ENCODE measurements at places on chromosomes 6 and 20.
A peak's percentile ranks its signal among the peaks of the same experiment; 100 is the strongest.

DNA sequence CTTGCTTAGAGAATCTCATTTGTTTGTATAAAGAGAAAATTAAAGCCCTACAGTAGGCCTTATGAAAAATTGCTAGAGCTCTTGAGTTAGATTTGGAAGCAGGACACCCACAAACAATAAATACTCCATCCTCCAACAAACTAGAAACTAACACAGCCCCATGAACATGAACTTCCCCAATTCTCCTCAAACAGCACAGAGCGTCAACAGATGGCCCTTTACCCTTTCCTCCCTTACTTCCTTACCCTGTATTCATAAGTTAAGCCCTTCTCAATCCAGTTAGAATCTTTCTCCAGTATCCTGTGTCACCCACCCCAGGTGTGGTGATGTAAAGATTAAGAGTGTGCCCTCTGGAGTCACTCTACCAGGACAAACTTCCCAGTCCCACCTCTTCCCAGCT, 113.7 kb downstream of the UNC5CL start:
- peaks cover 16% of the 10 kb centered on the region for H3K27me3 ChIP-seq
- H3K36me3 ChIP-seq: no peaks in the 10 kb centered on the region
- no peak overlapping the region for H3K27ac ChIP-seq
- H3K4me1 ChIP-seq: peaks cover 7% of the 10 kb centered on the region
- H3K4me3 ChIP-seq: no peak overlapping the region

GRCh38 chr6:128600397-128600951, 80.1 kb upstream of the PTPRK start:
- H3K4me3 ChIP-seq: peak overlapping the region; percentile 9
- DNase-seq: peak; percentile 96
- H3K36me3 ChIP-seq: no peaks in the 10 kb centered on the region
- H3K27me3 ChIP-seq: no peaks in the 10 kb centered on the region
- H3K27ac ChIP-seq: peak overlapping the region; percentile 88

GRCh38 chr6:4381381-4381780, 246.0 kb upstream of the ECI2 start:
- H3K27me3 ChIP-seq: no peaks in the 10 kb centered on the region
- no peak overlapping the region for H3K27ac ChIP-seq
- peak; percentile 46 for DNase-seq
- no peak overlapping the region for H3K4me3 ChIP-seq

GRCh38 chr20:11195169-11195568, 521.4 kb upstream of the JAG1 start:
- H3K36me3 ChIP-seq: no peaks in the 10 kb centered on the region
- H3K4me3 ChIP-seq: no peak overlapping the region
- H3K27me3 ChIP-seq: no peaks in the 10 kb centered on the region
- H3K4me1 ChIP-seq: peaks cover 13% of the 10 kb centered on the region

GRCh38 chr6:84853901-84854300, 89.5 kb upstream of the TBX18 start:
- H3K27me3 ChIP-seq: no peaks in the 10 kb centered on the region
- H3K36me3 ChIP-seq: no peaks in the 10 kb centered on the region
- no peak overlapping the region for H3K27ac ChIP-seq
- H3K4me3 ChIP-seq: no peak overlapping the region
- no peaks in the 10 kb centered on the region for H3K4me1 ChIP-seq

DNA sequence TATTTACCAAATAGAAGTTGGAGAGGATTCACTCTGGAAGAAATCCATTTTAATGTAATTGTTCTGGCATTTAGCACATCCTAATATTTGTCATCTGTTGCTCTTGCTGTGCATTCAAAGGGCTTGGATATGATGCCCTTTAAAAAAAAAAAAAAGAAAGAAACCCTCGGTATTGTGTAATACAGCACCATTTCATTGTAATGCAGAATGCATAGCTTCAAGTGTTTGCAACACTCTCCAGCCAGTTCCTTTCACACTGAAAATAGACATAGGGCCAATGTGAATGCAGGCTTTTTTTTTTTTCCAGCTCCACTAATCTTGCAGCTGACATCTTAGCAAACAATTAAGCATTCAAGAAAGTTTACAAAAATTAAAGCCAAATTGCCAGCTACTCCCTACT, 197.4 kb upstream of the POU3F2 start:
- no peaks in the 10 kb centered on the region for H3K27me3 ChIP-seq
- DNase-seq: no peak
- H3K4me3 ChIP-seq: no peak overlapping the region
- H3K4me1 ChIP-seq: peaks cover 12% of the 10 kb centered on the region
- no peak overlapping the region for H3K27ac ChIP-seq

- no peaks in the 10 kb centered on the region for H3K27me3 ChIP-seq
- H3K36me3 ChIP-seq: no peaks in the 10 kb centered on the region
- no peak for DNase-seq
- H3K4me1 ChIP-seq: no peaks in the 10 kb centered on the region
- H3K4me3 ChIP-seq: no peak overlapping the region
Measured at GRCh38 chr20:15248618-15249395, 911.4 kb upstream of the FLRT3 start.

All from astrocyte (in vitro differentiated cells and primary cell).